ENCODE measurements at places on chromosomes 16 and 17.
A peak's percentile ranks its signal among the peaks of the same experiment; 100 is the strongest.

- H3K36me3 ChIP-seq = peaks cover 40% of the 10 kb centered on the region
- H3K4me3 ChIP-seq = no peak overlapping the region
- DNase-seq = no peak
- no peaks in the 10 kb centered on the region for H3K27me3 ChIP-seq
- H3K27ac ChIP-seq = peak overlapping the region; percentile 66
- peaks cover 16% of the 10 kb centered on the region for H3K4me1 ChIP-seq
These were observed 18.0 kb downstream of the CFDP1 start for GRCh38 chr16:75415169-75415905.

GRCh38 chr17:17638467-17638866, 42.8 kb upstream of the RAI1 start:
- no peaks in the 10 kb centered on the region for H3K36me3 ChIP-seq
- no peak for DNase-seq

DNA sequence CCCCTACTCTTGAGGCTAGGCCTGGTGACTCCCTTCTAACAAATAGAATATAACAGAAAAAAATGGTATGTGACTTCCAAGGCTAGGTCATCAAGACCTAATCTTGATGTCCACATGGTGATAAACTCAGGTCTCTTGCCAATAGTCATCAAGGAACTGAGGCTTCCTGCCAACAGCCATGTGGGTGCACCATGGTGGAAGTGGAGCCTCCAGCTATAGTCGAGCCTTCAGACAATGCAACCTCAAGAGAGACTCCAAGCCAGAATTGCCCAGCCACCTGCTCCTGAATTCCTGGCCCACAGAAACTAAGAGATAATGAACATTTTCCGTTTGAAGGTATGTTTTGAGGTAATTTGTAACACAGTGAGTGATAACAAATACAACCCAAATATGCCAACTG, 55.9 kb upstream of the SREBF1 start:
- peaks cover 16% of the 10 kb centered on the region for H3K4me1 ChIP-seq
- H3K27ac ChIP-seq = no peak overlapping the region
- H3K36me3 ChIP-seq = no peaks in the 10 kb centered on the region
- no peak for DNase-seq
- H3K27me3 ChIP-seq = no peaks in the 10 kb centered on the region

DNA sequence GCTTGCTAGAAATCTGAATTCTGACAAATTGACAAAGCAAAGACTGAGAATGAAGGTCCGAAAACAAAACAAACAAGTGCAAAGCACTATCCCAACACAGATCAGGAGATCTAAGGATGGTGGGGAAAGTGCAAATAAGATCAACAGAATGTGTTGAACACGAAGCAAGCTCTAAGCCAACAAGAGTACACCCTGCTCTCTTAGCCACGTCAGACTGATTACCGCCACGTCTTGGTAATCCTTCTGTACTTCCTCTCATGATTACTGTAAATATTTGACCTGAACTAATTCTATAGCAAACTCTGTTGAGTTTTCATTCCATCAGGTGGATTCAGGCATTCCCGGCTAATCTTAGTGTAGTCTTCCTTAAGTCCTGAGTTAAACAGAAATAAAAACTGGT, 34.3 kb upstream of the ERCC4 start:
- no peak overlapping the region for H3K27ac ChIP-seq
- peaks cover 14% of the 10 kb centered on the region for H3K27me3 ChIP-seq
- H3K4me1 ChIP-seq = no peaks in the 10 kb centered on the region
- no peak overlapping the region for H3K4me3 ChIP-seq

DNA sequence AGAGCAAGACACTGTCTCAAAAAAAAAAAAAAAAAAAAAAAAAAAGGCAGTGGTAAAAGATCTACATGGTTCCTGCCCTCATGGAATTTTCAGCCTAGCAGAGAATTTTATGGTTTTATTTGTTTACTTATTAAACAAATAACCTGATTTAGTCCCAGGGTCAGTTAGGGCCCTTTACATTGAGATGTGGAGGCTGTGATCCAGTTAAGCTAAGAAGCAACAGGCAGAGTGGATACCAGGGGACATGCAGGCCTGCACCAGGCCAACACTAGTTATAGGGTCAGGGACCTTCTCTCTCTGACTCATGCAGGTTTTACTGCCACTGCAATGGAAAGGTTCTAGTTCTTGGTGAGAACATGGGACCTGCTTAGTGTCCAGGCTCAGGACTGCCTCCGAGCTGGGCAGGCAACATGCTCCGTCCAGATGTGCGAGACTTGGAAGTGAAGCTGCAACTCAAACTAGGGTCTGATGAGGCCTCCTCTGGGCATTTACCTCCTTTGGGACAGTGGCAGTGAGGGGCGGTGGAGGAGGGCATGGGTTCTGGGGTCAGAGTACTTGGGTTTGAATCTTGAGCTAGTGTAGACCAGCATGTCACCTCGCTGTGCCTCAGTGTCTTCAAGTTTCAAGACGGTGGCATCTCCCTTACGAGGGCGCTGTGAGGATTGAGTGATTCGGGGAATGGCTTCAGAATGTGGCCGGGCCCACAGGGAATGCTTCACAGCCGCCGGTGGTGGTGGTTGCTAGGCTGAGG, 301.8 kb downstream of the CPPED1 start:
- no peaks in the 10 kb centered on the region for H3K27me3 ChIP-seq
- no peak overlapping the region for H3K4me3 ChIP-seq
- H3K36me3 ChIP-seq = no peaks in the 10 kb centered on the region
- H3K27ac ChIP-seq = no peak overlapping the region
- peaks cover 10% of the 10 kb centered on the region for H3K4me1 ChIP-seq

GRCh38 chr17:77125432-77125901, 15.3 kb upstream of the SEC14L1 start:
- H3K4me3 ChIP-seq = peak overlapping the region; percentile 30
- peaks cover 16% of the 10 kb centered on the region for H3K4me1 ChIP-seq
- H3K27ac ChIP-seq = peak overlapping the region; percentile 82
- no peak for DNase-seq
- H3K36me3 ChIP-seq = no peaks in the 10 kb centered on the region

DNA sequence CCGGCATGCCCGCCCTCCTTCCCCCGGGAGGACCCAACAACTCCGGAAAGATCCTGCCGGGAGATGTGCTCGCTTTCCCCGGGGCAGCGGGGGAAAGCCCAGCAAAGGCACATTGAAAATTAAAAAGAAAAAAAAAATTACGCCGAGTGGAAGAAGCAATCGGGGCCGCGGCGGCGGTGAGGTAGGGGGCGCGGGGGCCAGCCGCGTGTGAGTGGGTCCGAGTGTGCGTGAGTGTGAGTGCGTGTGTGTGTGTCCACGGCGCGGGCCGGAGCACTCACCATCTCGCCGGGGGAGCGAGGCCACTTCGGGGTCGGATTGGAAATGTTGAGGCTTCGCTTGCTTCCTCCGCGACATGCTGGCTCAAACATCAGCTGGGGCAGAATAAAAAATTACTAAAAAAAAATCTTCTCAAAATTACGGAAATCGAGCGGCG, at the start of gene SALL1:
Gene SALL1, minus strand, starts transcription at position 383 of the 433 bp plus-strand sequence. Its CDS starts 29 bp downstream, at position 354.
- H3K27ac ChIP-seq = no peak within 1 kb of the TSS
- peaks cover 6% of the 10 kb centered on the region for H3K4me1 ChIP-seq
- H3K27me3 ChIP-seq = peaks cover 51% of the 10 kb centered on the region
- DNase-seq = no peak

All from naive thymus-derived CD8-positive, alpha-beta T cell (primary cell).